Amniotic epithelial cell (primary cell): ENCODE measurements at places on chromosomes 3 and 15.

- DNase-seq: no peak
Observed at GRCh38 chr3:73212683-73213082, 151.2 kb downstream of the EBLN2 start.

DNA sequence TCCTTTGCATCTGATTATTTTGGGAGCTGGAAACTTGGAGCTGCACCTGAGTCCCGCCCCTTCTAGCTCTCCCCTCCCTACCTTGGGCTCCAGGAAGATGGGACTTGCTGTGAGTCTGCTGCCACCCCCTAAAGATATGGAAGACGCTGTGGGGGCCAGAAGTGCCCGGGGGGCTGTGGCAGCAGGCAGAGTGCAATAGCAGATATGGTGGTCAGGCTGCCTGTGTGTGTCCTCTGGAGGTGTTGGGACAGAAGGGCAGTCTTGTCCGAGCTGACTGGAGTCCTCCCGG lies 485 bp downstream of the PAK6 start:
- DNase-seq: no peak

DNA sequence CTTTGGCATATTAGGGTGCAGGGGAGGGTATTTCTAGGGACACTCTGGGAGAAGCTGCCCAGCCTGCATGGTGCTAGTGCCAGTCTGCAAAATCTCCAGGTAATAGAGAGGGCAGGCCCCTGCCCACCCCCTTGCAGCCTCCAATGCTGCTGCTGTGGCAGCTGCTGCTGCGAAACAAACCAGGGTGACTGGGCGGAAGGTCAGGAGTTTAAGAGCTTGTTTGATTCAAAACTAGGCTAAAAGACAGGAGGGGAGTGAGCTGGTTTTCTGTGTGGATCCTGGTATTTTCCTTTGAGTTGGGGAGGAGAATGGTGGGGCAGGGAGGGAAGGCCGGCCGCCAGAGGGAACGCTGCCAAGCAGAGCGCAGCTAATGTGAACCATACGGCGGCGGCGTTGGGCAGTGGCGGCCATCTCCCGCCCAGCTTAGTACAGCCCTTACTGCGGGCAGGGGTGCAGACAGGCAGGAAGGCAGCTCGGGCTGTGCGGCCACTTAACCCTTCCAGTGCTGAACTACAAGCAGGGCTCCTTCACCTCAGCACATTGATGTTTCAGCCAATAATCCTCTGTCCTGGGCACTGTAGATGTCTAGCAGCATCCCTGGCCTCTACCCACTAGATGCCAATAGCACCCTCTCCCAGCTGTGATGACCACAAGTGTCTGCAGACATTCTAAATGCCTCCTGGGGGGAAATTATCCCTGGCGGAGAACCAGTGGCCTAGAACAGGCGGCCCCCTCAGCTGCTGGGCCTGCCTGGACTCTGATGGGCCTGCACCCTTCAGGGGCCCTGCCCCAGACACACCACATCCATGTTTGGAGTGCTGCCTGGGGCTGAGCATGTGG lies 125.7 kb downstream of the EEFSEC start:
- DNase-seq: peak; percentile 54

DNA sequence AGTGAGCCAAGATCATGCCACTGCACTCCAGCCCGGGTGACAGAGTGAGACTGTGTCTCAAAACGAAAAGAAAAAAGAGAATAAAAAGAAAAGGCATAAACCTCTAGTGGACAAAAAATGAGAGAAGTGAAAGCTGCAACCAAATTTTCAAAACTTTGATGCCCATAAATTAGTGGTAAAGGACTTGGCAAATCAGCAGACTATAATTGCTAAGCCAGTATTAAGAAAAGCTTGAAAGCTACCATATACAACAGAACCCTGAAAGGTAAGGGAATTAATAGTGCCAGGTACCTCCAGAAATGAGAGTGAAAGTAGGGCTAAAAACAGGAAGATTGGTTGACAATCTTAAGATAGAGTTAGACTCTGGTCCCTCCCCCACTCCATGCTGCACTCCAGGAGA lies 32.9 kb upstream of the SLC22A13 start:
- DNase-seq: no peak

DNA sequence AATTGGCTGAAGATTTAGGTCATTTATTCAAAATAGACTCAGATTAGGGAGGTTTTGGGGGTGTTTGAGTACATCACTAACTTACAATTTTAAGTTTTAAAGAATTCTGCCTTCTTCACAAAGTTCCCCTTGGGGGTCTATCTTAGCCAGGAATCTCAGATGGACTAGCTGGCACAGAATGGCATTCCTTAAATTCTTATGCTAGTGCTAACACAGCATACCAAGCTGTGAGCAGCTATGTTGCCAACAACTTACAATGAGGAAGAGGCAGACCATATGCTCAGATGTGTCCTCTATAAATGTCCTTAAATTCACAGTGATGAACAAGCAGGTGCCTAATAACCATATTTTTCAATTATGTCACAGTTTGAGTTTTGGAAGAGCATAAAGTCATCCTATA lies 60.9 kb upstream of the NPHP3 start:
- DNase-seq: no peak

DNA sequence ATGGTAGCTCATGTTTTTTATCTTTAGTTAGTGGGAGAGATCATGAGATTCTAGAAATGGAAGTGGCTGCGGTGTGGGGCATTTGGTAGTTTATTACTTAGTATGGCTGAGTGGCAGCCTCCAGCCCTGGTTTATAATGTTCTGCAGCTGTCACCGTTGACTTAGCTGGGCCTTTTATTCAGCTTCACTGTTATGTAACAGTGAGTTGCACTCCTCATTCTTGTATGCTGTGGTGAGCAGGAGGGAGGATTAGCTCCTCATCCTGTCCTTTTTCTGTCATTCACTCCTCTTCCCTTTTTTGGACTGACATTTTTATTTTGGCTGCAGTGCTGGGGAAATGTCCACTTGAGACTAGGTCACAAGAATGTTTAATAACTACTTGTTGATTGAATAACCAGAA lies 29.5 kb downstream of the RAD54L2 start:
- no peak for DNase-seq

DNA sequence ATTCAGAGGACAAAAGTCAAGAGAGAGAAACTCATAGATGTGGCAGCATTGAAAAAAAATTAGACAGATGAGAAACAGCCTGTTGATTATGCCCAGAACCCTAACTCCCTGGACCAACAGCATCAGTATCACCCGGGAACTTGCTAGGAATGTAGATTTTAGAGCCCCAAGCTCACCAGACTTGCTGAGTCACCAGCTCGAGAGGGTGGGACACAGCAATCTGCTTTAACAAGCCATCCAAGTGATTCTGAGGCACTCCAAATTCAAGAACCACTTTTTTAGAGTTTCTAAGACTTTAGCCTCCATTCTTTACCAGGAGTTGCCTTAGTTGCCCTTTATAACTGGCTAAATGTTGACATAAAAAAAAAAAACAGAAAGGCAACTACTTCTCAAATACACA lies 70.9 kb downstream of the CGGBP1 start:
- no peak for DNase-seq

- DNase-seq: no peak
Observed at GRCh38 chr3:21062831-21063294, 688.1 kb downstream of the ZNF385D start.

- no peak for DNase-seq
Observed at GRCh38 chr3:134627831-134628230, 23.0 kb downstream of the KY start.

- DNase-seq: no peak
Observed at GRCh38 chr3:196489747-196490146, 13.8 kb downstream of the RNF168 start.

GRCh38 chr3:4979428-4980228 lies at the start of gene BHLHE40:
Gene BHLHE40 (plus strand): TSS chr3:4979437. CDS start chr3:4979719, 282 bp downstream.
- DNase-seq: no peak

DNA sequence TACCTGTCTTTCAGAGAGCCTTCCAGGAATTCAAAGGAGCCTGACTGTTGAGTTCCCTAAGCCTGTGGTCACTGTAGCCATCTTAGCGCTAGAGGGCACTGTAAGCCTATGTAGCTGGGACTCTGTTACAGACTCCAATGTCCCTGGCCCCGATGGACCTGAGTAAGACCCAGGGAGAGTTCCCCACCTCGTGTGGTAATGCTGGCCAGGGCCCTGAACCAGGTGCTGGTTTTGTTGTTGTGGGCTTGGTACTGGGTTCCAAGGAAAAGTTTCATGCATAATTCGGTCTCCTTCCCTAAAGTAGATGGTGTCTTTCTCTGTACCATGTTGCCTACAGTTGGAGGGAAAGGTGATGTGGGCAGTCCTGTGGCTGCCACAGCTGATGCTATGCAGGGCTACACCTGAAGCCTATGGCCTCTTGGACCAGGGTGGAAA lies 32.4 kb downstream of the CDAN1 start:
- DNase-seq: peak; percentile 65

DNA sequence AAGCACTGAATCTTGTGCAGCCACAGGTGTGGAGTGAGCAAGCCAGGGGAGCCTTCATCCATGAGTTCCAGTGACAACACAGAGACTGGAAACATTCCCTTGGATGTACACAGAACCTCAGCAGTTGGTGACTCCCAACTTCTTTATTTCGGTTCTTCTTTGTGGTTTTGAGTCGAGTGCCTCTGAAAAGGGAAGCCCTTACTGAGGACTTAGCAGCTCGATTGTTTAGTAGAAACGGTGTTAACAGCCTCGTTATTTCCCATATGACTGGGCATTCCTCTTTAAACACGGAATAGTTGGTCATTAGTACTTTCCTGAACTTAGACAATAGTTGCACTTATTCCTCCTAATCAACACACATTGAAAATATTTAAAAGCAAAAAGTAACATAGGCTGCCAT lies 7.7 kb downstream of the SLCO3A1 start:
- DNase-seq: no peak

DNA sequence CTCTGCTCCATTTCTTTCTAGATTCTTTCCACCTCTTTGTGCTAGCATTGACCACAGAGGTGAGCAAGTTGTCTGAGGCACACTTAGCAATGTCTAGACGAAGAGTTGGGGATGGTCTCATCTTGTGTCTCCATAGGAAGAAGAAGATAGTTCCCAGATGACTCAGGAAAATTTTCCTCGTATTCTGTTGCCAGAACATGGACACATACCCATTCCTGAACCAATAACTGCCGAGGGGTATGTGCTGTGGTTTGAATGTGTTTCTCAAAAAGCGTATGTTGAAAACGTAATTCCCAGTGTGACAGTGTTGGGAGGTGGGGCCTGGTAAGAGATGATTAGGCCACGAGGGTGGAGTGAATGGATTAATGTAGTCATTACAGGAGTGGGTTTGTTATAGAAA lies 107.5 kb upstream of the GALNT15 start:
- peak; percentile 91 for DNase-seq
